ENCODE measurements at places on chromosomes 1 and 21.

DNA sequence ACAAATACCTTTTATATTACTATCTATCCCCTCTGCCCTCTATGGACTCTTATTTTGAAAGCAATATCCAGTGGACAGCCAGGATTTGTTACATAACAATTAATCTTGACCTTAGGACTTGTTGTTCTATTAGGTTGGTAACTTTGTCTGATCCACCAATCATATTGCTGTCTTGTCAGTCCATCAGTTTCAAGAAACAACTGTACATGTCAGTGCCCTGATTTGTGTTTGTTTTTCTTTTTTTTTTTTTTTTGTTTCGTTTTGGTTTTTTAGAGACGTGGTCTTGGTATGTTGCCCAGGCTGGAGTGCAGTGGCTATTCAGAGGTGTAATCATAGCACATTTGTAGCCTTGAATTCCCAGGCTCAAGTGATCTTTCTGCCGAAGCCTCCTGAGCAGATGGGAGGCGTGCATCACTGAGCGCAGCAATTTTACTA is 1.5 kb upstream of the SCP2 start:
- no peak for DNase-seq

DNA sequence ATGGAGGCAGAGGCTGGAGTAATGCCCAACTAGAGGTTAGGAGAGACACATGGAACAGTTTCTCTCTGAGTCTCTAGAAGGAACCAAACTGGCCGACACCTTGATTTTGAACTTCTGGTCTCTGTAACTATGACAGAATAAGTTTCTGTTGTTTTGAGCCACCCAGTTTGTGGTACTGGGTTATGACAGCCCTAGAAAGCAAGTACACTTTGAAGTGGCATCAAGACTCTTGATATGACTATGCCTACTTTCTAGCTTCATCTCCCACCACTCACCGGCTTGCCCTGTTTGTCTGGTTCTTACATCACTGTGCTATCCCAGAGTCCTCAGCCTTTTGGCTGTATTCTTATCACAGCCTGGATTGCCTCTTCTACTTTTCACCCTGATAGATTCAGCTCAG is 230.3 kb upstream of the USP24 start:
- no peak for DNase-seq

- peak; percentile 67 for DNase-seq
Observed at GRCh38 chr1:186828611-186829454, at the start of gene PLA2G4A. PLA2G4A (plus strand) TSS chr1:186828949; CDS start chr1:186854355, 25,406 bp downstream.

- peak; percentile 11 for DNase-seq
Observed at GRCh38 chr1:228020686-228021354, 14.0 kb downstream of the WNT3A start.

DNA sequence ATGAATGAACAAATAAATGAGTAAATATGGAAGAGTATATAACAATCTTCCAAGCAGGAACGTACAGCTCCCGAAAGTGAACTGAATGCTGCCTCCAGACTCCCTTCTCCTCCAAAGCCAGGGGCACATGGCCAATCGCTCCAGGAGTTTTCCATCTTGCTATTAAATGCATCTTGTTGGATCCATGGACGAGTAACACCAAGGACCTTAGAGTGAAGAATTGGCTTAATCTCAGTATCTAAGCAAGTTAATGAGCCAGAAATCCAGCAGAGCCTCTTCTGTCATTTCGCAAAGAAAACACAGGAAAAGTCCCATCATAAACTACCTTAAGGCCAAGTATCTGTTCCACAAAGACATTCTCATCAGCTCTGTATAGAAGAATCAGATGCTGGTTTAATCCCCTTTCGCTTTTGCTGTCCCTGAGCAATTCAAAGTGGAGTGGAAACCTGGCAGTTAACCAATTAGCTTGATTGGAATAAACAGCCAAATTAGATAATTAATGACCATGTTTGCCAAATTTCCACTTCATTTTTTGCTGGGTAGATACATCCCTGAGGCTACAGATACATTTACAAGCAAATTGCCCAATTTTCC is 116.0 kb downstream of the MIS18A start:
- no peak for DNase-seq

GRCh38 chr1:12525311-12526181 is 92.5 kb downstream of the DHRS3 start:
- DNase-seq, result no peak

GRCh38 chr1:61659061-61659460 is 65.9 kb downstream of the TM2D1 start:
- no peak for DNase-seq

- no peak for DNase-seq
Observed at GRCh38 chr1:56438901-56439551, 140.3 kb downstream of the PLPP3 start.

- no peak for DNase-seq
Observed at GRCh38 chr1:213054142-213054541, 3.1 kb downstream of the RPS6KC1 start.

DNA sequence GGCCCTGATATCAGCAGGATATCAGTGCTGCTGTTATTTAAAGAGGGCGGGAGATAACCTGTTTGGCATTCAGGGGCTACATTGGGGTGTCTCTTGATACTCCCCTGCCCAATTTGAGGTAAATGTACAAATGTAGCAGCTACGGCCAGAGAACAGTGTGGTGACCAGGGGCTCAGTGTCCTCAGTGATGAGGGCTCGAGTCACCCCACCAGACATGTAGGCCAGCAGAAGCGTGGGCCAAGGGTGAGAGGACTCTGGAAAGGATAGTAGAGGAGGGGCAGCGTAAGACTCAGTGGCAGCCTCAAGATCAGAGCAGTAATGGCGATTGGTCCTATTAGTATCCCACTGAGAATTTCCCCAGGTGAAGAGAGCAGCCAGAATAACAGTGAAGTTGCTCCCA is 108.4 kb downstream of the XCL2 start:
- DNase-seq, result no peak

DNA sequence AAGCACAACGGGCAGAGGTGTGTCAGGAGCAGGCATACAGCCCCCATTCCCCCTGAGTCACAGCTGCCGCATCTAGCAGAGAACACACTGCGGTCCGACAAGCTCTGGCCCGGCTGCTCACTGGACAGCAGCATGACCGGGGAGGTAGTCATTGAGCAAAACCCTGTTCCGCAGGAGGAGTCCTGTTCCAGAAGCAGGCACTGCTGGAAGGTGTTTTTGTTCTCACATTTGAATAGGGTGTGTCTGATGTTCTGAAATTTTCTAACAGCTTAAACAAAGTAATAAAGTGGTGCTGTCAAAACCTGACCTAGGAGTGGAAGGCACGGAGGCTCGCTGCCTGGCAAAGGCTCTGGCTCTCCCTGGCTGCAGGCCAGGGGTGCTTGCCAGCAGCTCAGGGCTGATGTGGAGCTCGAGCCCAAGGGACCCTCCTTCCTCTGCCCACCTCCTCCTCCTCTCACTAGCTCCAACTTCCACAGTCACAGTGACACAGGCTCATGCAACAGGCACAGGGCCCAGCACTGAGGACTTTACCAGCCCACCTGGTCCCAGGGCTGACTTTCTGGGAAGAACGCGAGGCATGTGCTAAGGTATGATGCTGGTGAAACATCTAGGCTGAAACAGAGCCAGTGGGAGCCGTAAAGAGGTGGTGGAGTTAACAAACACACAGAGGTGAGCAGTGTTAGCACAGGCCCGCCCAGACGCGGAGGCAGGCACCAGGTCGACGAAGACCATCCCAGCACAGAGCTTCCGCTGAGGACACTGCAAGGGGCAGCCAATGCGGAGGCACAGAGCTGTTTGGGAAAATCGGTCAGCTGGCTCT is 118.6 kb upstream of the IFFO2 start:
- no peak for DNase-seq

DNA sequence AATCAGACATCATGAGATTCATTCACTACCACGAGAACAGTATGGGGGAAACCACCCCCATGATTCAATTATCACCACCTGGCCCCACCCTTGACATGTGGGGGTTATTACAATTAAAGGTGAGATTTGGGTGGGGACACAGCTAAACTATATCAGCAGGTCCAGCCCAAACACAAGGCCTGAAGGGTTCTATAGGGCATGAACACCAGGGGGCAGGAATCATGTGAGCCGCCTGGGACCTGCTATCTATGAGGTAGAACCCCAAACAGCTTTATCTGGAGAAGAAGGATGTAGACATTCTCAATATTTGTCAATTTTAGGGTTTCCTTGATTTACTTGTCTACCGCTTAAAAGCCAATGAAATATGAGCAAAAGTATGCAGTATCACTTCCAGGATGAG is 294.9 kb upstream of the DEPDC1 start:
- no peak for DNase-seq

DNA sequence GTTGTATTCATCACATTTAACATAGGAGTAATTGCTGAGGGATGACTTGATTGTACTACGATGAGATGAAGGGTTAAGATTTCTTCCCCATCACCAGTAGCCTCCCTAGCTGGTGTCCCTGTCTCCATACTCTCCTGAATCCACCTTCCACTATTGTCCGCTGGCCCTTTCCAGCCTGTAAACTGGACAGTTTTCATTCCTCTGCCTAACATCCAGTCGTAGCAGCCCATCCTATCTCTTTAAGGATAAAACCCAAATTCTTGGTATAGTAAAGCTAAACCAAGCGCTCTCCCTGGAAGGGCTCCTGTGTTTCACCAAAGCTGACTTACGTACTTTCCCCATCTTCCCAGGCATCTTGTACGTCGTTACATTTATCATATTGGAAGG is 670 bp downstream of the COX20 start:
- peak; percentile 63 for DNase-seq

GRCh38 chr1:54885807-54886723 is 930 bp downstream of the DHCR24 start:
- peak; percentile 47 for DNase-seq

DNA sequence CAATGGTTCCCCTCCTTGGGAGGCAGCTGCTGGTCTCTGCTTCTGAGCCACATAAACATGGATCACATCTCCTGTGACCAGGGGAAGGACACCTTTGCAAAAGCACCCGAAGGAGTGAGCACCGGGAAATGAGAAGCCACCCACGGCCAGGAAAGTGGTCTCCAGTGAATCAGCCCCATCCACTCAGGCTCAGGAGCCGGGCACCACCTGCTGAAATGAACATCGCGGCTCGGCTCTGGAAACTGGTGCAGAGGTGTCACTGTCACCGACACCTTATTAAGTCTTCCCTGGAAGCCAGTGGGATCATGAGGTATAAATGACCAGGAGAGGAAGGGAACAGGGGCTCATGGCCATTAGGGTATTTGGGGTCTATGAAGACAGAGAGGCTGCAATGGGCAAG is 207.2 kb upstream of the C1orf174 start:
- no peak for DNase-seq
